ENCODE measurements at places on chromosomes 4 and X.

DNA sequence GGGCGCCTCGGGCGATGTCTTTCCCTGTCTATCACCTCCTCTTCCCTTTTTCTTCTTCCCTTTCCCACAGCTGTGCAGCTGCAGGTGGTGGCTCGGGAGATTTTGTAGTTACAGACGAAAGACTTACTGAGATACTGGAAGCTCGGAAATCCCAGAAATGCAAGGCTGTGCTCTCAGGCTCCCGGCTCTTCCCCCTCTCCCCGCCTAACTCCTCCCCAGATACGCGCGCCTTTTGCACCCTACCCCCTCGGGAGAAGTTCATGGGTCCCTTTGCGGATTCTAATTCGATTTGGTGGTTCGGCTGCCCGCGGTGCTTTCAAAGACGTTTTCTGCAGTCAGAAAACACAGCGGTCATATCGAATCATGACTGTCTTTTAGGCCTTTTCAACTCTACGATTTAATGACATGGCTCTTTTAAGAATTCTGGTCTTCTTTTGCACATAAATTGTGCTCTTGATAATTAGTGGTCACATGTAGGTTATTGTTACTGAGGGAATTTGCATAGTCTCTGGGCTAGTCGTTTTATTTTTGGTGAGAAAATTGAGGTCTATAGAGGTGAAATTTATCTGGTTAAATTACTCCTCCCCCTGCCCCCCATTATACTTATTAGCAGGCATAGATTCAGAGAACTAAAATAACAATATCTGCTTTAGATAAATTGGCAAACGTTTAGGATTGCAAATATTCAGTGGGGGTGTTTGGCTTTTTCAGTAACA, 1.6 kb downstream of the SEPTIN11 start:
- no peak for DNase-seq

DNA sequence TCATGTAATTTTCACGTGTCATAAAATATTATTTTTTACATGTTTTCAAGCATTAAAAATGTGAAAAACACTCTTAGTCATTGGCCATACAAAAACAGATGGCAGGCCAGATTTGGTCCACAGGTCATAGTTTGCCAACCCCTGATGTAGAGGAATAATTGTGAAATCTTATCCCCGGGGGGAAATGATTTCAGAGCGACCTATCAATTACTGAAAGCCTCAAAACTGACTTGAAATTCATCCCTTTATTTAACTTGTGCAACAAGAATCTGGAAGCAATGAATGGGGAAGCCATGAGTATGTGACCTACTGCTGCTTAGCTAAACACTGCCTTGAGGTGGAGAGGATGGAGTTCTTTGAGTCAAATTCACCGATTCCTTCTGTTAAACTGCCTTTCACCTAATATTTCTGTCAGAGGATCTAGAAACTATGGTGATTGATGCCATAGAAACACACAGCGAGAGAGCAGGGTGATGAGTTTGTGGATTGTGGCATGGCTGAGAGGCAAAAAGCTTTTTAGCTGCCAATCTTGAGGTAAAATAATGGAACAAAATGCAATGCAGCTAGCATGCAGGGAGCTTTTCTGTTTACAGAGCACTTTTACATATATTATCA, 30.3 kb upstream of the BRS3 start:
- no peak for DNase-seq

GRCh38 chrX:15874672-15875071, 20.1 kb upstream of the AP1S2 start:
- no peak for DNase-seq

DNA sequence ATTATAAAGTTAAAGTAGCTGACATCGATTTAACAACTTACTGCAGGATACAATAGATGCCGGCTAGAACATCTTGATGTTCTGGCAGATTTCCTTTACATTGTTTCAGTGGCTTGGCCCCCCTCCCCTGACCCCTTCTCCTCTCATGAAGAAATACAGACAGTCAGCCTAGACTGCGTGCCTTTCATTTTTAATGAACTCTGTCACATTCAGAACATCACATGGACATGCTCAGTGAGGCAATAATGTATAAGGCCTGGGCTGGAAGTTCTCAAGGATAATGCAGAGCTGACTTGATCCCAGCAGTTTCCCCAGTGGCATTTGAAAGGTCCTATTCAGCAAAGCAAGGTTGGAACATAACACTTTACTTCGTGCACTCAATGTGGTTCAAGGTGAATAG, 239.2 kb downstream of the ANK2 start:
- DNase-seq: no peak

- DNase-seq: no peak
These were observed 339.7 kb upstream of the PCDH7 start for GRCh38 chr4:30380404-30380998.

DNA sequence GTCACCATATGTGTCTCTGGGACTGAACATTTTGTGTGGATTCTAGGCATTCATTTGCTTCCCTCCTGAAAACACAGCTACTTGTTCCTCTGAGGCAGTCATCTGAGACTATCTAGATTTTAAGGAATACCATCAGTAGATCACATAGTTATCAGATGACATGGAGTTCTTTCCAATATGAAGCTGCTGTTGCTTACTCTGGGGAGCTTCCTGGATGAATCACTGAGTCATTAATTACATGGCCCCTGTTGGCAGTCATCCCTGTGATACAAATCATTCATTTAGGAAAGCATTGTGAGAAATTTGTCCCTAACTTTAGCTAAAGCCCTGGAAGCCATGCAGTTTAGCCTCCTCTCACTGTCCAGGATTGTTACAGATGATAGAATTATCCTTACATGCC, 98.2 kb upstream of the ARSJ start:
- no peak for DNase-seq

DNA sequence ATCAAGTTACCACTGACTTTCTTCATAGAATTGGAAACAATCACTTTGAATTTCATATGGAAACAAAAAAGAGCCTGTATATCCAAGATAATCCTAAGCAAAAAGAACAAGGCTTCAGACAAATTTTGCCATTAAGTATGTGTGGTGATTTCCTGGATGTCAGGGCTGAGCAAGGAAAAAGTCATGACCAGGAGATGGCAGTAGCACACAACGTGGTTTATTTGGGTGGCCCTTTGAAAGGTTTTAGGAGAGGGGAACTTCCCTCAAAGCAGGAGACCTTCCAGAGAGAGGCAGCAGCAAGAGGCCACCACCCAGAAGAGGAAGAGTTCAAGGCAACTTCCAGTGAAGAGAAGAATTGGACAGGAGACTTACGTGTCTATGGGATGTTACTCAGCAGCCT, 18.1 kb upstream of the ZXDB start:
- DNase-seq: no peak

DNA sequence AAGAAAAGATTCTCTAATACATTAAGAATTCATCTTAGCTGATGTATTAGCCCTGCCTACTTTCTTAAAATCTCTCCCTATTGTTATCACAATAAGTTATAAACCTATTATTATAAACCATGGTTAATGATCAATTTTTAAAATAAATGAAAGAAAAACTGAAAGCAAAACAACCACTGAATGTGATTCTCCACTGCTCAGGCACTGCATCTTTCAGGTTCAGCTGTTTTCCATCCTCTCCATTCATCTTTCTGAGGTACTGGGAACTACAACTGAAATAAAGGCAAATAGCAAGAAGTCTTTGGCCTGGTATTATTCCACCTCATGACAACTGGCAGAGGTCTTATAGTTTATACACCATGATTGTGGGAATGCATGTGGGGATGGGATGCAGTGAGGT, 798.9 kb upstream of the AADAT start:
- no peak for DNase-seq

DNA sequence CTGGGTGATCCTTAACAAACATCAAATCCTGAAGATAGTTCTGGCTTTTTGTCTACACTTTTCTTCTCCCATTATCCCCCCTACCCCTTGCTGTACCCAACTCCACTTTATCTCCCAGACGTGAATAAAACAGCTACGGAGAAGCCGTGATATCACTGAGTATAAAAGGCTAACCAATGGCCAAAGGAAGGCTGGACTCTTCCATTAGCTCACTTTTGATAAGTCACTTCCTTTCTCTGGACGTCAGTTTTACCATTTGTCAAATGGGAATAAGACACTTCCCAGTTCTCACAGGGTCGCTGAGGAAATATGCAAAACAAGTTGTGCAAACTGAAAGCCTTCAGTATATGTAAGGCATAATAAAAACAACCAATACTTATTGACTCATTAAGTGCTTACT, 38.6 kb upstream of the EDA2R start:
- DNase-seq: no peak

DNA sequence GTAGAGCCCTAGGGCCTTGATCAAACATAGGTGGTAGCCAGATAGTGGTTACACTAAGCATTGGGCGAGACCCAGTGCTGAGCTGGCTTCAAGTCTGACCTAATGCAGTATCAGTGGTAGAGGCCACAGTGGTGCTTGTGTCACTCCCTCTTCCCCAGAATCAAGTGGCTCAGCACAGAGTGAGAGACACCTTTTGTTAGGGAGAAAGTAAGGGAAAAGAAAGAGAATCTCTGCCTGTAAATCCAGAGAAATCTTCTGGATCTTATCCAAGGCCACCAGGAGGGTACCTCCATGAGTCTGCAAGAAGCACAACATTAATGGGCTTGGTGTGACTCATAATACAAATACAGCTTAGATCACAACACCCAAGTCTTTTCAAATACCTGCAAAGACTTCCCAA, 117.7 kb upstream of the SLC6A14 start:
- no peak for DNase-seq

- DNase-seq: no peak
These were observed 58.9 kb downstream of the PLAC1 start for GRCh38 chrX:134599184-134599914.

DNA sequence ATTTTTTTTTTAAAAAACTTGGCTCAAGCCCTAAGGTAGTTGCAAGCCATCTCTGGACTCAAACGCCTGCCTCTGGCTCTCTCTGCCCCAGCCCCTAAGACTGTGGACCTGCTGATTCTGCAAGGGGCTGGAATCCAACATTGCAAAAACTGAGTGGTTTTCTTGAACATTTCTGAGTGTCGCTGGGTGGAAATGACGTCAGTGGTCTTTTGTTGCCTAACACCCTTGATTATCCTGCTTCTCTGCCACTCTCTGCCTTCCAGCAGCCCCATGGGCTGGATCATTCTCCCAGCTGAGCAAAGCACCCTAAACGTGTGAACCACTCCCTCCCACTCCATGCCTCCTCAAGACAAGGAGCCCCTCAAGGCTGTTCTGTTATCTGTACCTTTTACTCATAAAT, 16.6 kb downstream of the BST1 start:
- no peak for DNase-seq

DNA sequence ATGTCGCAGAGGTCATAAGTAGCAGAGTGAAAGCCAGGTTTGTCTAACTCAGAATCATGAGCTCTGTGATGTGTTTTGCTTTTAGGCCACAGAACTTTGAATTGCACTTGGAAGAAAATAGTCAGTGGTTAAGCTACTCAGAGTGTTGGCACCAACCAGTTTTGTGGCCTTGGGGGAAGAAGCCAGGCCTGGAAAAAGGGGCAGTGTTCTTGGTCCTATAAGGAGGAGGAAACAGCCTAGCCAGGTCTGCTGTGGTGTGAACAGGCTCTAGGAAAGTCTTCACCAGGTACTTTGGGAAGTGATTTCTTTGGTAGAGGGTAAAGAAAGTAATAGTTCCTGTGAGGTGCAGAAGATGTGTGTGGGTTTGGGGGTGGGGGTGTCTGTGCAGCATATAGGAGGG, 49.2 kb downstream of the FHIP1A start:
- DNase-seq: no peak

- no peak for DNase-seq
These were observed 22.3 kb downstream of the ASMTL start for GRCh38 chrX:1430451-1430850.

DNA sequence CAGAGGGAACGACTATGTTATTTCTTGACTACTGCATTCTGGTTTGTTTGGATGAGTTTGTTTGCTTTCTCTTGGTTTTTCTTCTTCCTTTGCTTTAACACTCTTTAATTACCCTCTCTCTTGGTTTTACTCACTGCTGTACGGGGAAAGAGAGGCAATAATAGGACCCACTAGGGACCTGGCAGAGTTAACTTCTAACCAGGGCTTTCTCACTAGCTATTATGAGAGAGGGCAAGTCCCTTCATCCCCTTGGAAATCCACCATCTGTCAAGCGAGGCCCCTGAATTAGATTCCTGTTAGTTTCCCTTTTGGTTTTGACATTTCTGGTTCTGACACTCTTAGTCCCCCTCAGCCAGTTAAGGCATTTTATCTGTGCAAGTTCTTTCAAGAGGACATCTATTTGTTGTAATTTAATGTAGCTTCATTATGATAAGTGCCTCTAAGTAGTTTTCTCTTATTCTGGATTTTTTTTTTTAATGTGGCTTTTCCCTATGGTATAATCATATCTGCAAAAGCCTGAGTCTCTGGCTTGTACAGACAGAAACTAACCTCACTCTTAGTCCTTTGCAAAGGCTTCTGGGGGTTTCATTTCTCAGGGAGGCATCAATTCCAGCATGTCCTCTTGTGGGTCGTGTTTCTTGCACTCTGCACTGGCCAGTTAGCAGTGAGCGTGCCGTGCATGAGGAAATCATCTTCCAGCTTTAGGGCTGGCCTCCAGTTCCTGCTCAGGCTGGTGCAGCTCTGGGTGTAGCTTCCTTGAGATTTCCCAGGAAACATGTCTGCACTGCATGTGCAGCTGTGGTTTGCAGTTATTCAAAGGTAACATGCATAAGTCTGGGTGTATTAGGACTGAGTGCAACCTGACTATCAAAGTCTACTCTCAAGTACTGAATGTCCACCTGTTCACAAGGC, 221.3 kb downstream of the STIM2 start:
- no peak for DNase-seq

GRCh38 chrX:144732588-144732987, 514.7 kb upstream of the SPANXN1 start:
- no peak for DNase-seq

DNA sequence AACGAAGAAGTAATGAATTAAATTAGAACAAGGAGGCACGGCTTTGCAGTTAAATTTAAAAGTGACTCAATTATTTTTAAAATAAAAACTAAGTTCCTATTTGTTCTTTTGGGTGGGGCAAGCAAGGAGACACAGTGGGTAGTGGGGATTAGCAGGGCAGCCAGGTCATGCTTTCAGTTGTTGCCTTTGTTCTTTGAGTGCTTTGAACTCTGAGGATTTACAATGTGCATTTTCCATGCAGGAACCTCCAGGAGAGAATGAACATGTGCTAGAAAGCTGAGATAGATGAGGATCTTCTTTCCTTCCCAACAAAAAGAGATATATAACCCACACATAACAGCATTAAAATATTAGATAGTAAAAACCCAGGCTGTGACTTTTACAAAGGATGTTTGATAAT, 420.4 kb upstream of the CTSO start:
- no peak for DNase-seq

- DNase-seq: no peak
These were observed 95.9 kb downstream of the SYTL5 start for GRCh38 chrX:38102240-38102639.

DNA sequence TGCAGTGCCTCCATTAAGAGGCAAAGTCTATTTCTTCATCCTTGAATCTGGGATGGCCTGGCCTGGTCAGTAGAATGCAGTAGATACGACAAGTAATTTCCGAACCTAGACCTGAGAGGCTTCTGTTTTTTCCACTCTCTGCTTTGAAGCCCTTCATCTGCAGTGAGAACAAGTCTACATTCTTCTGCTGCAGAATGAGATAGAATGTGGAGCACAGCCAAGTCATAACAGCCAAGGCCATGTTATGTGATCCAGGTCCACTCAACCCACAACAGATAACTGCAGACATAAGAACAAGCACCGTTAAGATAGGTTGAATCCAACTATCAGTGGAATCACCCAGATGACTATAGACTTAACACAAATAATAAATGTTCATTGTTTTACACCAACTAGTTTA, 1297.7 kb downstream of the C4orf33 start:
- no peak for DNase-seq

Measured in stimulated activated CD8-positive, alpha-beta memory T cell treated with anti-CD3 and anti-CD28 coated beads, Interleukin-4, amount 100 ng/mL, for 1 hour (primary cell).